H1 (cell line): ENCODE measurements at places on chromosomes 7 and 10.

DNA sequence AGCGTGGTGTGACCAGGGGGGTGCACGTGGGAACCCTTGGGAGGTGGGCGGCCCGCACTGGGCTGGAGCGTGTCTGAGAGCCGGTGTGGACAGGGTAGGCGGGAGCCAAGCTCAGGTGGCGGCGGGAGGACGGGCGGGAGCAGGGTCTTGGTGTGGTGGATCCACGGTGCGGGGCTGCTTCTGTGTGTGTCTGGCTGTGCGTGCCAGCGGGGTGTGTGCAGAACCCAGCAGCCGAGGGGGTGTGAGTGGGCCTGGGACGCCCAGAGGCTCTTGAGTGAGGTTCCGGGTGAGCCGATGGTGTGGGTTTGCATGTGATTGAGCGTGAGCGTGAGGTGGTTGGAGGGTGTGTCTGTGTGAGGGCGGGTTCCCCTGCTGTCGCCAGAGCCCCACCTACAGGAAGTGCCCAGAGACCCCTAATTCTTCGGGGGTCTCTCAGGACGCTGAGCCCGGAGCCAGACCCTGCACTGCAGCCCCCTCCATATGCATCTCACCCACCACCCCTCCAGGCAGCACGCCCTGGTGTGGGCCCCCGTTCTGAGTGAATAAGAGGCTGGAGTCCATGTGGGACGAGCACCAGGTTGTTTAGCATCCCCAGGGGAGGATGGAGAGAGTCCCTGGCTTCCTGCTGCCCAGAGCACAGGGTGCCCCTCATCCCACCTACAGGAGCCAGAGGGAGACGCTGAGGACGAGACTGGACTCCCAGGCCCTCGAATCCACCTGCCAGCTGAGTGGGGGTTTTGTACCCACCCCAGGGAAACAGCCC is 78.2 kb downstream of the ELFN1 start:
- DNase-seq, result no peak

- no peak for DNase-seq
Observed at GRCh38 chr10:785861-786214, 96.4 kb upstream of the DIP2C start.

GRCh38 chr10:58017719-58018367 is 249.9 kb downstream of the IPMK start:
- no peak for DNase-seq

DNA sequence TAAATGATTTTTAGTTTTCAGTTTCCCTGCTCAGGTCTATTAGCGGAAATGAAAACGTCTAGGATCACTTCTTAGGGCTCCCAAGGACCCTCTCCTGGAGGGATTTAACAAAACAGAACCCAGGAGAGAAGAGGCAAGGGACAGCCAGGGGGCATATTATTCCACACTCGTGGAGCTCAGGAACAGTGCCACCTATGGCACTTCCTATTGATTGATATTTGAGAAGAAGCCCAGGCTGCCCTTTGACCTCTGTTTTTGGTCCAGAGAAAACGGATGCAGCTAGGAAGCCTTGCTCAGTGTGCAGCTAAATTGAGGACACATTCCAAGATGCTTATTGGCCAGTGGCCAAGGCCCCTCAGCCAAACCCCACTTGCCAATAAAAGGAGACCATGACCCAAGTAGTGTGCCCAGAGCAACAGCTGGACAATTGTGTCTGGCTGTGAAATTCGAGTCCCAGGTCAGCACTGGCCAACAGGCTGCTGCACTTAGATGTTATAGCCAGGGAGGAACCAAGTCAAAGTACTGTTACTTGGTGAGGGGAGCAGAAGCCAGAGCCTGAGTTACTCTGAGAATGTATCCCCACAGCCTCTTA is 24.0 kb upstream of the GPNMB start:
- no peak for DNase-seq

GRCh38 chr10:36087006-36088005 is 445.2 kb upstream of the FZD8 start:
- DNase-seq, result no peak

GRCh38 chr7:143499743-143500348 is 22.2 kb downstream of the TAS2R41 start:
- DNase-seq, result no peak

- no peak for DNase-seq
Observed at GRCh38 chr10:534047-534566, 155.4 kb downstream of the DIP2C start.

GRCh38 chr10:10613656-10614244 is 403.9 kb upstream of the CELF2 start:
- no peak for DNase-seq

DNA sequence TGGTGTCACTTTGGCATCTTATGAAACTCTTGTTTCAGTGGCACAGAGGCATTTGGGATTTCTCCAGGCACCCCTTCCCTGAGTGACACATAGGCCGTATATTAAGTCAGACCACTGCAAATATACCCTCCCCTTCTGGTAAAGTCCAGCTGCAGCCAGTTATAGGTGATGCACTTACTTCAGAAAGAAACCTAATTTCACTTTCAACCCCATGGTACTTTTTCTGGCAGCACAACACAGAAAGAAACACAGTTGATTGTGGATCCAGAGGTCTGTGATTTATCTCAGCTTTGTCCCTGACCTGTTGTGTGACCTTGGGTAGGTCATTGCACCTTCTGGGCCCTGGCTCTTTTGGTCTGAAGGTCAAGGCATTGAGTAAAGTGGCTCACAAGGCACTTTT is 173.2 kb downstream of the BUB3 start:
- no peak for DNase-seq

- no peak for DNase-seq
Observed at GRCh38 chr7:129613016-129613337, 1.5 kb downstream of the NRF1 start.

- DNase-seq, result no peak
Observed at GRCh38 chr10:22856444-22857074, 71.3 kb upstream of the ARMC3 start.

DNA sequence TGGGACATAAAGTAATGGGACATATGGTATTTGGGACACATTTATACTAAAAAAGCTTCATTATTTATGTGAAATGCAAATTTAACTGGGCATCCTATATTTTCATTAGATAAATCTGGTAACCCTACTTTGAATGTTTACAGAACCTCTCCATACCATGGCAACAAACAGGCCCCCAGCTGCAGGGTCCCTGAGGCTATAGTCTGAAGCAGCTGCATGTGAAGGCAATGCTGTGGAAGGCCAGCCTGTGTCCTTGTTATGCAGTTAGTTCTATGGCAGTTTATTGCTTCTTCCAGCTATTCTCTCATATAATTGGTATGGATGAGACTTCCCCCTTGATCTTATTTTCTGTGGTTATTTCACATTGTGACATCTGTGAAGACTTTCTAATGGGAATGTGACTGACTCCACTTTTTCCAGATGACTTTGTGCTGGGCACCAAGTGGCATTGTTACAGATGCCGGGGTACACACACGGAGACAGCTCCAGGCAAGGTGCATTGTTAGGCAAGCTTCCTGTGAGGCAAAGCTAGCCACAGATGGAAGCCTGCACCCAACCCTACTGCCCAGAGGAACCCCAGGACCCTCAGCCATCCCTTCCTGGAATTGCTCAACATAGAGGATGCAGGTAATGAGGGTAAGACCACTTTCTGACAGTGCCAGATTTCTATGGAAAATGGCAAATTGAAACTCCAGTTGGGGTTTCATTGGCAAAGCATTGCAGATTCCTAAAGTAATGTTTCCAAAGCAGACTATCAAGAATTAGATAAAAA is 49.5 kb upstream of the ADAM12 start:
- no peak for DNase-seq

DNA sequence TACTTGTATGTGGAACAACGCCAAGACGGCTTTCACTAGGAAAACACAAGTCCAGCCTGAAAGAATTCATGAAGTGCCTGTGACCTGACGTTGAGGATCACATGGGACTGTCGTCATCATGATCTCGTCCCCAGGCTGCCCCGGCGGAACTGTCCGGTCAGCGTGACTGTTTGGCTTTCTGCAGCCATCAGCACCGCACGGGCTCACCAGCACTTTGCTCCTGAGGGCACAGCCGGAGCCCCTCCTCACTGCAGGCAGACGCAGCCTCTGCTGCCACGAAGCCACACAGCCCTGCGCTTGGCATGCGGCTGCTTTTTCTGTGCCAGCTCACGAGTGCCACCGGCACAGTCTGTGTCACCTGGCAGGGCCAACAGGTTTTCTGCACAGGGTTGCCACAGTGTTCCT is 9.4 kb upstream of the GET4 start:
- DNase-seq, result no peak

DNA sequence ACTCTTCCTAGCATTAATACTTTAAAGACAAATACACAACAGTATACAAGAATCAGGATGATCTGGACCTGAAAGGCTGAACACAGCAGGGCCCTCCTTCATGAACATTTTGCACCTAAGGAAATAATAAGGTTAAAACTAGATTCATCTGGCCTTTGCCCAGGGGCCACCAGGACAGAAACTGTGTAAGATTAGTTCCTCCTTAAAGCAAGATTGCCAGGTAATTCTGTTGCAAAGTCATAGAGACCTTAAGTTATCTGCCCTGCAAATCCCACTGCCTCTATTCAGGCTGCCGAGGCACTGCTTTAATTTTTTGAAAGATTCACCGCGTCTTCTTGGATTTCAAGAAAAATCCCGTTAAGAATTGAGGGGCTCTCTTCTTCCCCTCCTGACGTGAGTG is 1.6 kb upstream of the KIAA1217 start:
- DNase-seq, result no peak

- no peak for DNase-seq
Observed at GRCh38 chr7:80881351-80881900, 37.4 kb downstream of the SEMA3C start.

GRCh38 chr7:133016604-133017003 is 65.3 kb downstream of the CHCHD3 start:
- DNase-seq, result no peak

GRCh38 chr10:33240931-33241330 is 93.5 kb downstream of the NRP1 start:
- no peak for DNase-seq

DNA sequence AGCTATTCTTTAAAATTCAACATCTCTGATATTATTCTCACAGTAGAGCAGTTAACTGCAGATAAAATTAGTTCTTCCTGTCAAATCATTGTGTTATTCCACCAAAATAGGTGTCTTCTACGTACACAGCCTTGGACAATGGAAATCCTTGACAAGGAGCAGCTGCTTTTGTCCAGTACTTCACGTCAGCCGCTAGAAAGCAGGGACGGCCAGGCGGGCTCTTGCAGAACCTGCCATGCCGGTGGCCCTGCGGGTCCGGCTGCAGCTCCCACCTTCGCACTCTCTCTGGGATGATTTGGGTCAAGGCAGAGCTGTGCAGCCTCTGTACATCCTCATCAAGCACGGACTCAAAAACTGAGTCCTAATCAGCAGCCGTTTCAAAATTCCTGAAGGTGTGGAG is 2.2 kb upstream of the FOXI2 start:
- no peak for DNase-seq
